GM23248 (cell line): ENCODE measurements at places on chromosomes 1 and 21. TPM values are rescaled to one million over a fixed set of nuclear protein-coding genes. Genes with fewer than 3 reads are reported as not detected.

DNA sequence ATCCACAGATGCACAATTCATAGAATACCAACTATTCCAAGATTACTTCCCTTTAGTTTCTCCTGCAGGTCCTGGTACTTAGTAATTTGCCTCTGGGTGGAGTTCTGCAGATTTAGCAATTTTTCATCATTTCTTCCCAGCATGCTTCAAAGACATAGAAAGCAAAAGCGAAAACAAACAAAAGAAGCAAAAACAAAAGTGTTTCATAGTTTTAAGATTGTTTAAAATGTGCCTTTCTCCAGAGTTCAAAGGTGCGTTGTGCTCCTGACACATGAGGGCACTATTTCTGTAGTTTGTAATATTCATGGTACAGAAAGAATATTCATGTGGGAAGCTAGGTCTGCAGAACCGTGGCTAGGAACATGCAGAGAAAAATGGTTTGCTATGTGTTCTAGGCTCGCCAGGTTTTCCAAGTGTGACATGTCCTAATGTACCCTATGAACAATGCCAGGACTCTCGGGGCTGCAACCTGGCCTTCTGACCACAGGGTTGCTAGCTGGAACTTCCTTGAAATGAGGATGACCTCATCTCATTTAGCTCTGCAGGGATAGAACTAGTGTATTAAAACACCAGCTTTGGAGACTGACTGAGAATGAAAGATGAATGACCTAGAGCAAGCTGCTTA lies 30.0 kb upstream of the RCSD1 start:
- peak; percentile 71 for DNase-seq

DNA sequence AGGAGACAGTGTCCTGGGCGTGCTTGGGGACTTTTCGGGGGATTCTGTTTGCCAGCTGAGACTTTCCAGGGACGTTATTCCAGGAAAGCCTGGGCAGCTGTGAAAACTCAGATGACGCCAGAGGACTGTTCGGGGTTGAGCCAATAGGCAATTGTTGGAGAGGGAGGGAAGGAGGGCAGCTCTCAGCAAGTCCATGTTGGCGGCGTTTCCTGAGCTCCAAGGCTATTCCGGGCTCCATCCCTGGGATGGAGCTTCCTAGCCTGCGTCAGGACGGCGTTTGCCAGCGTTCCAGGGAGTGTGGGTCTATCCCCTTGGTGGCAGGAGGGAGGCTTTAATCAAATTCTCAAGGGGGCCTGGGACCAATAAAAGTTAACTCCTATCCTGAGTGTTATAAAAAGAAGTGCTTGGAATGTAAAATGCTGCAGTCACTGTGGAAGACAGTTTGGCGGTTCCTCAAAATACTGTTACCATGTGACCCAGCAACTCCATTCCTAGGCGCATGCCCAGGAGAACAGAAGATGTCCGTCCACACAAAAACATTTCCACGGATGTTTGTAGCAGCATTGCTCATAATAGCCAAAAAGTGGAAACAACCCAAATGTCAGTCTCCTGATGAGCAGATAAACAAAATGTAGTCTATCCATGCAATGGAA lies 15.2 kb downstream of the SLC27A3 start:
- peak; percentile 90 for DNase-seq

DNA sequence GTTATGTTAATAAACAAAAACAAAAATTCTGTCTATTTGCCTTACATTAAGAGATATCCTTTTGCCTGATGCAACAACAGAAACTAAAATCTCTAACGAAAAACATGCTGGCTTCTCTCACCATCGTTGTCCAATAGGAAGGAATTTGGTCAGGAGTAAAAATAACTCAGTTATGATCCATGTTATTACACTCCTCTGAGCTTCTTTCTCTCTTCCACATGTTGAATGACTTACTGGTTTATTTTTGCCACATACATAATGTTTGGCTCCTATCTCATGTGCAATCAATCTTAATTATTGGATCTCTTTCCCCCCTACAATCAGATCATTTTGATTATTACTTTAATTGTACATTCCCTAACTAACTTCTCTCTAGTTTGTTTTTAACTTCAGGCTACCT lies 688.4 kb downstream of the USP25 start:
- DNase-seq = peak; percentile 49

DNA sequence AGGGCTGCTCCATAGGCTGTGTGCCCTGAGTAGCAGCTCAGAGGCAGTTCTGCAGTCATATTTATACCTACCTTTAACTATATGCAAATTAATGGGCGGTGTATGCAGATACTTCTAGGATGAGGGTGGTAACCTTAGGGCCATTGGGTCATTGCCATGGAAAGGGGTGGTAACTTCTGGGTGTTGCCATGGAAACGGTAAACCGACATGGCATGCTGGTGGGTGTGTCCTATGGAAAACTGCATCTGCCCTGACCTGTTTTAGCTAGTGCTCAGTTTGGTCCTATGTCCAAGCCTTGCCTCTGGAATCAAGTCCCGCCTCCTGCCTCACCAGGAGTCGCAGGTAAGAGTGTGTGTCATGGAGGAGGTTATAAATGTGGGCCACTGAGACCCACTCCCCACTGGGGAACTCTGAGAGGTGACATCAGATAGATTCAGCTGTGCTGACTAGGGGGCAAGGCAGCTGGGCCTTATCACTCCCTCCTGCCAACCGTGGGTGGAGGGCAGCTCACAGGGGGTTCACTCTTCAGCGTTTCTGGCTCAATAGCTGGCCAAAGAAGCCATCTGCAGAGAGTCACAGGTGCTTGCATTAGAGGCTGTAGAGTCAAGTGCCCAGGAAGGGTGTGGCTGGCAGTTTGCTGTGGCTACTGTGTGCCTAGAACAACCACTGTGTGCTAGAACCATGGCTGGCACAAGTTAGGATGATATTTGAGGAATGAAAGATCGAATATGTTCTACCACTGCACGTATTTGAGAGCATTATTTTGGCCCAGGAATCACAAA lies 19.0 kb downstream of the BACE2 start:
- DNase-seq = no peak

OR2T35 gene
- not detected in 2 replicates for total RNA-seq

HMGCL gene
- total RNA-seq = 48.1 and 50.8 TPM in 2 replicates

GUCA2A gene
- total RNA-seq = not detected in 2 replicates

NIBAN1 gene
- total RNA-seq = 34.8 and 35.5 TPM in 2 replicates

C8A gene
- total RNA-seq = not detected in 2 replicates

BRINP3 gene
- not detected in 2 replicates for total RNA-seq
